A549 treated with DMSO at 1 μM for 4 hours (cell line): ENCODE measurements at places on chromosomes 11 and 22. TPM values are rescaled to one million over a fixed set of nuclear protein-coding genes. Genes with fewer than 3 reads are reported as not detected.

APOL5 gene
- not detected in 5 replicates for total RNA-seq

RASGRP2 gene
- total RNA-seq = 0.70 to 1.5 TPM (median 1.1 TPM) in 5 replicates

DRD4 gene
- total RNA-seq = 0.17 to 0.43 TPM (median 0.24 TPM) in 5 replicates

GPR83 gene
- total RNA-seq = 0.03 to 0.16 TPM (median 0.07 TPM) in 5 replicates

DDTL gene
- 1.6 to 1.9 TPM (median 1.7 TPM) in 5 replicates for total RNA-seq

FGF19 gene
- total RNA-seq = 0.08 to 0.11 TPM in 2 of 5 replicates, not detected in the others

TUB gene
- 6.9 to 9.0 TPM (median 8.9 TPM) in 5 replicates for total RNA-seq
